ENCODE measurements at places on chromosomes 7 and 10.

GRCh38 chr10:6766131-6766801 is 186.2 kb upstream of the PRKCQ start:
- no peaks in the 10 kb centered on the region for H3K27me3 ChIP-seq
- no peaks in the 10 kb centered on the region for H3K36me3 ChIP-seq
- no peaks in the 10 kb centered on the region for H3K4me1 ChIP-seq

DNA sequence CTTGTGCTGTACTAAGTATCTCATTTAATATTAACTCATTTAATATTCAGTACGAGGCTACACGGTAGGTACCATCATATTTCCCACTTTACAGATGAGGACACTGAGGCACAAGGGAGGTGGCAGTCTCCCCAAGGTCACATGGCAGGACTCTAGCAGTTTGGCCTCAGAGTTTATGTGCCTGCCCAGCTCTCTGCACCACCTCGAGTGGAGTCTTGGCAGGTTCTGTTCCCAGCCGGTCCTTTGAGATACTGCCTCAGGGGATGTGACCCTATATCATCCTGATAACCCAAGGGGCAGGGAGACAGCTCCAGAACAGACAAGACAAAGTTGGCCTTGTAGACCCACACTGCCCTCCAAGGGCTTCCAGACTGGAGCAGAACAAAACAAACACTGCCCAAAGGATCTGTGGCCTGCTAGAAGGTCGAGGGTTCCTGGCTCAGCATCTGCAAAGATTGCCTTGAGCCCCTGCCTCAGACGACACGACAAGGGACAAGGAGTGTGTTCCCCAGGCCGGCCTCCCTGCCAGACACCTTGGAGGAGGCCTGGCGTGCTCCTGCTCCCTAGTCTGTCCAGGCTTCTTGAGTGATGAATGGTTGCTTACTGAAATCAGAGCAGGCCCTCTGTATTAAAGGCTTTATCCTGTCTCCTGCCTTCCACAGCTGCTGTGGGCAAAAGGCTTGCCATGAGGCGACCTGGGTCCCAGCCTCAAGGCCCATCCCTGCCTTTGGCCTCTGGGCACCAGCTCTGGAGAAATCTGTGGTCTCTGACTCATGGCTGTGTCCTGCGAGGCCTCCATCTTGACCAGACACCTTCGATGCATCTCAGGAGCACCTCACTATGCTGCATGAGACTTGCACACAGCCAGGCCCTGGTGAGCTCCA is 3.9 kb upstream of the PWWP2B start:
- DNase-seq: no peak
- H3K27ac ChIP-seq: no peak overlapping the region
- H3K4me3 ChIP-seq: no peak overlapping the region

GRCh38 chr10:106136175-106136574 is 1028.3 kb downstream of the SORCS1 start:
- DNase-seq: no peak
- no peaks in the 10 kb centered on the region for H3K27me3 ChIP-seq
- no peak overlapping the region for H3K4me3 ChIP-seq
- no peak overlapping the region for H3K27ac ChIP-seq
- no peaks in the 10 kb centered on the region for H3K4me1 ChIP-seq

- H3K4me3 ChIP-seq: no peak overlapping the region
- H3K27ac ChIP-seq: no peak overlapping the region
- no peaks in the 10 kb centered on the region for H3K4me1 ChIP-seq
- H3K27me3 ChIP-seq: no peaks in the 10 kb centered on the region
- no peaks in the 10 kb centered on the region for H3K36me3 ChIP-seq
Measured at GRCh38 chr10:29542723-29543122, 92.0 kb downstream of the SVIL start.

GRCh38 chr7:151461942-151462230 is 21.9 kb upstream of the CRYGN start:
- DNase-seq: no peak
- no peaks in the 10 kb centered on the region for H3K4me1 ChIP-seq
- peaks cover 14% of the 10 kb centered on the region for H3K36me3 ChIP-seq
- H3K27me3 ChIP-seq: peaks cover 5% of the 10 kb centered on the region

DNA sequence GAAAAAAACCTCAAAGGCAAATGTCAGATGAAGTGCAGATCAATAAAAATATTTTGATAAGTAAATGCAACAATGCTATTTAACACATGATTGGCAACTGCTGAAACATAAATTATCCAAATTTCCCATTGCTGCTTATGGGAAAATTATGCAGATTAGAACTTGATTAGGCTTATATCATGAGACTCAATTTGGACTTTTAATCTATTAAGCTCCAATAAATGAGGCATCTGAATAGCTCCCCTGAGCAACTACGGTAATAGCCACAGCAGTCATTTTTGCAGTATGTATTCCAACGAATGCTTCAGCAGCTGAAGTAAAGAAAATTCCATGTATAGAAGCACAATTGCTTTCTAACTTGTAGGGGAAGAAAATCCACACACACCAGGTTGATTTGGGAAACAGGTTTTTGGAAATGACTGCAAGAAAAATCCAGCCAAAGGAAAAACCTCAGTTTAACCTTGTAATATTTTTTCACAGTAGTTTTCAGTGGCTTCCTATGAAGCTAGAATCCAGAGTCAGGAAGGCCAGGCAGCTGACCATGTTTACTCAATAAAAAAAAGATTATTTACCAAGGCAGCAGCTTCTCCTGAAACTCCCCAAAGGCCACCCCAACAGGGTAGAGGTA is 716.1 kb downstream of the KCNMA1 start:
- H3K4me1 ChIP-seq: no peaks in the 10 kb centered on the region
- no peak for DNase-seq
- no peak overlapping the region for H3K4me3 ChIP-seq
- no peaks in the 10 kb centered on the region for H3K36me3 ChIP-seq

GRCh38 chr10:10642751-10643150 is 374.9 kb upstream of the CELF2 start:
- H3K36me3 ChIP-seq: no peaks in the 10 kb centered on the region
- no peak overlapping the region for H3K27ac ChIP-seq
- no peaks in the 10 kb centered on the region for H3K27me3 ChIP-seq
- H3K4me1 ChIP-seq: no peaks in the 10 kb centered on the region
- H3K4me3 ChIP-seq: no peak overlapping the region
- no peak for DNase-seq

GRCh38 chr7:108525327-108525984 is 479 bp downstream of the PNPLA8 start:
- H3K4me3 ChIP-seq: peak overlapping the region; percentile 74
- H3K4me1 ChIP-seq: peaks cover 18% of the 10 kb centered on the region
- H3K27ac ChIP-seq: peak overlapping the region; percentile 87
- peak; percentile 52 for DNase-seq
- H3K27me3 ChIP-seq: no peaks in the 10 kb centered on the region

GRCh38 chr7:33669251-33669670 is 236.1 kb upstream of the BMPER start:
- no peak overlapping the region for H3K27ac ChIP-seq
- H3K4me3 ChIP-seq: no peak overlapping the region
- H3K27me3 ChIP-seq: no peaks in the 10 kb centered on the region
- H3K4me1 ChIP-seq: no peaks in the 10 kb centered on the region
- DNase-seq: no peak
- no peaks in the 10 kb centered on the region for H3K36me3 ChIP-seq

GRCh38 chr10:83724471-83725241 is 414.7 kb upstream of the GHITM start:
- no peak overlapping the region for H3K4me3 ChIP-seq
- peaks cover 25% of the 10 kb centered on the region for H3K27me3 ChIP-seq
- no peak overlapping the region for H3K27ac ChIP-seq
- peak; percentile 51 for DNase-seq
- no peaks in the 10 kb centered on the region for H3K36me3 ChIP-seq

DNA sequence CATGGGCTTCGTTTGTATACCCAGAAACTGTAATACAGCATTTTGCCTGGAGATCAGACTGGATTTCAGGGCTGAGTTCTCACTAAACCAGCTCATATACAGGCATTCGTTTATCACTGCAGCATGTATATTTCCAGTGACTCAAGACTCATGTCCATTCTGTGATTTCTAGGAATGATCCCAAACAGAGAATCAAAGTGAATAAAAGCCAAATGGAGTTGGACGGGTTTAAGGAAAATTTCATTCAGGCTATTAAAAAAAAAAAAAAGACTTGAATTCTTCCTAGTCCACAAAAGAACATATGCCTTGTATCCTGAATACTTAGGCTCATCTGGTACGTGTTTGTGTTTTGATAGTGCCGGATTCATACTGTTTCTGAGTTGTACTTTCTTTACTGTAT is 46.8 kb downstream of the TET1 start:
- no peaks in the 10 kb centered on the region for H3K27me3 ChIP-seq
- H3K4me3 ChIP-seq: no peak overlapping the region
- H3K4me1 ChIP-seq: peaks cover 12% of the 10 kb centered on the region
- H3K27ac ChIP-seq: no peak overlapping the region

- no peak overlapping the region for H3K27ac ChIP-seq
- no peaks in the 10 kb centered on the region for H3K36me3 ChIP-seq
- H3K27me3 ChIP-seq: no peaks in the 10 kb centered on the region
- DNase-seq: no peak
Measured at GRCh38 chr7:22610951-22611757, 111.2 kb upstream of the STEAP1B start.

DNA sequence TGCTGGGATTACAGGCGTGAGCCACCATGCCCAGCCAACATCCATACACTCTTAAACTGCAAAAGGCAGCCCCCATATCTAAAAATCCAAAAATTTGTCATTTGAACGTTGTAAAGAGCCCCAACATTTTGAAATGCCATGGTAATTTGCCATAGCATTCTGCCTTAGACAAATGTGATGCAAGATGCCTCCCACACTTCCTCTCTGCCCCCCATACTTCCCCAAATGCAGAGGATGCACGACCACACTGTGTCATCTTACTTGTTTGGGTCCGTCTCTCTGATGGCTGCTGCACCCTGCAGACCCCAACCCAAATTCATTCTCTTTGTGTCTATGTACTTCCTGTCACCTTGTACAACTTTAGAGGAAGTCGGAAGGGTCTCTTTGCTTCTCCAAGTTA is 1125.6 kb upstream of the AUTS2 start:
- no peaks in the 10 kb centered on the region for H3K4me1 ChIP-seq
- H3K27ac ChIP-seq: no peak overlapping the region
- DNase-seq: no peak
- no peaks in the 10 kb centered on the region for H3K36me3 ChIP-seq

- DNase-seq: no peak
- H3K4me3 ChIP-seq: no peak overlapping the region
- H3K4me1 ChIP-seq: peaks cover 26% of the 10 kb centered on the region
- H3K27me3 ChIP-seq: no peaks in the 10 kb centered on the region
- H3K36me3 ChIP-seq: no peaks in the 10 kb centered on the region
Measured at GRCh38 chr10:24897326-24897926, 55.0 kb downstream of the PRTFDC1 start.

DNA sequence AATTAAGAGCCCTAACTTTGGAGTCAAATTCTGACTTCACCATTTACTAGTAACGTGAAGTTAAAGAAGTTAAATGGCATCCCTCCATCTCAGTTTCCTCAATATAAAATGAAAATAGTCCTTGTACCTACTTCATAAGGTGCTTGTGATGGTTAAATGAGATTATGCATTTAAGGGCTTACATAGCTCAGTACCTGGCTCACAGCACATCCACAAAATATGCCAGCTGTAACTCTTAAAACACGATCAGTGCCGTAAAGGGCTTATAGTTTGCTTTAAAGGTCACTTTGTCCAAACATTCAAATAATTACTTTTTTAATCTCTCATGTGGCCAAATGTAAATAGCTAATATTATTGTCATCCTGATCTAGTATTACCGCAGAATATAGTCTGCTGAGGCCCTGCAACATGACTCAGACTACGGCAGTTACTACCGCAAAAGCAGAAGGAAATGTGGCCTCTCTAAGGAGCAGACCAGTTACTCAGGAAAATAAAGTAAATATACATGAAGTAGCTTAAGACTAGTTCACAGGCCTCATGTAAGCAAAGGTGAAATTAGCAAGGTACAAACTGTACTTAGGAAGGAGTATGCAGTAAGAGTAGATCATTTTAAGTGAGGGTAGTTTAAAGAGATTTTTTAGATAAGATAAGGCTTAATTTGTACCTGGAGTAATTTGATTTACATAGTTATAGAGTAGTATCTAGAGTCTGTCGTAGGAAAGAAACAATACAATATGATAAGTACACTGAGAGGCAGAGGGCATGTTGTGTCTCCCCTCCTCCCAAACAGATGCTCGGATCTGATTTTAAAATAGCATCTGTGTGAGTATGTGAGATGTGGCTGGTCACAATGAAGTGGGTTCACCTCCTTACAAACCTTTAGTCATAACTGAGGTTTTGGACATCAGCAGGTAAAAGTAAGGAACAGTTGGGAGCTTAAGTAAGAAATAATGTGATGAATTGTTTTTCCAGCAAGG is 13.1 kb downstream of the CASP2 start:
- H3K27ac ChIP-seq: no peak overlapping the region
- no peak overlapping the region for H3K4me3 ChIP-seq
- no peaks in the 10 kb centered on the region for H3K4me1 ChIP-seq

- no peaks in the 10 kb centered on the region for H3K27me3 ChIP-seq
- H3K36me3 ChIP-seq: no peaks in the 10 kb centered on the region
- H3K4me1 ChIP-seq: peaks cover 12% of the 10 kb centered on the region
- no peak overlapping the region for H3K4me3 ChIP-seq
- no peak for DNase-seq
- H3K27ac ChIP-seq: no peak overlapping the region
Measured at GRCh38 chr7:26060733-26061677, 91.0 kb upstream of the NFE2L3 start.

DNA sequence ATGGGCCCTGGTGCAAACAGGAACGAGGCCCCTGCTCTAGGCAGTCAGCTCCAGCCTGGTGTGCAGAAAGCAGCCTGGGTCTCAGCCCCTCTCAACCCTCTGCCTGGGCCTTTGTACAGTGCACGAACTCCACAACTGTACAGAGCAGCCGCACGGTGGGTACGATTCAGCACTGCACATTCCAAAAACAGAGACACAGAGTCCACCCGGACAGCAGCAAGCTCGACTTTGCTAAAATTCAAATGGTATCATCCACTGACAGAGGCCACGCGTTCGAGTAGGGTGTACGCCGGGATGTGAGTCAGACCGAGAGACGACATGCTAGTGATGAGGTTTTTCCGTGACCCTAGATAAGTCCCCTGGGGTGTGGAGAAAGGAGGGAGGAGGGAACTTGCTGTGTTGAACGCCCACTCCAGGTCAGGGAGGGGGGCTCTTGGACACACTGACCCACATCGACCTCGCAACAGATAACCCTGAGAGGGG is 65.6 kb upstream of the PDGFA start:
- no peak overlapping the region for H3K4me3 ChIP-seq
- H3K36me3 ChIP-seq: no peaks in the 10 kb centered on the region
- H3K27me3 ChIP-seq: no peaks in the 10 kb centered on the region
- DNase-seq: no peak
- no peaks in the 10 kb centered on the region for H3K4me1 ChIP-seq
- H3K27ac ChIP-seq: no peak overlapping the region

Measured in MM.1S (cell line).